ENCODE measurements at places on chromosomes 16 and 17.

GRCh38 chr17:34163646-34164045 lies 91.4 kb upstream of the CCL2 start:
- DNase-seq, result no peak

DNA sequence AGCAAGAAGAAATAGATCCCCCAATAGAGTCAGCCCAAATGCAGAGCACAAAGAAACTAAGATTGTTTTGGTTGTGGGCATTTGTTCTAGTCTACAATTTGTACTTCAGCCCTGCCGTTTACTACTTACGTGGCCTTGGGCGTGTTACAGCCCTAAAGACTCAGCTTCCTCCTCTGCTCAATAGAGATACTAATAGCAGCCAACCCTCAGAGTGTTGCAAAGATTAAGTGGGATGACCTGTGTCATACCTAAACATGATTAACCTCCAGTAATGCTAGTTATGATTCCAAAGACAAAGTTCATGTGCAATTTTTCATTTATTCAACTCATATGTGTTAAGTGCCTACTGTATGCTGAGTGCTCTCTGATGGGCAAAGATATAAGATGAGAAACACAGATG lies 43.1 kb downstream of the MAF start:
- DNase-seq, result no peak

GRCh38 chr17:49881054-49881402 lies 33.2 kb upstream of the TAC4 start:
- DNase-seq, result peak; percentile 32

GRCh38 chr16:81366316-81366932 lies 51.7 kb downstream of the GAN start:
- peak; percentile 10 for DNase-seq

DNA sequence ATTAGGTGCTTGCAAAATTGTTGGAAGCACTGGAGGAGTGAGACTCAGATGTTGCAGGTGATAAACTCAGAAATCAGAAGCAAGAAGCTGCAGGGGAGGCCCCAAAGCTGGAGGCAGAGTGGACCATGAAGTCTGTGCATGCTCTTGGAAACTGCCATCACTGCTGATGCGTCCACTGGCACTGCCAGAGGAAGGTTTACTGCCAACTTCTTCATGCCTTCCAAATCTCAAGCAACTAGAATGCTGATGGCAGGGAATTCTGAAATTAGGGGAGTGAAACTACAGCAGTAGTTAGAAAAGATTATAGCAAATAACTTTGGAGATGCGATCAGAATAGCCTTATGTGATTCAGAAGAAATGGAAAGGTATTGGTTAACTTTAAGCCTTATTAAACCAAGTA lies 277.1 kb upstream of the SDK2 start:
- DNase-seq, result no peak

- no peak for DNase-seq
Observed at GRCh38 chr17:67675481-67675880, 42.3 kb upstream of the NOL11 start.

DNA sequence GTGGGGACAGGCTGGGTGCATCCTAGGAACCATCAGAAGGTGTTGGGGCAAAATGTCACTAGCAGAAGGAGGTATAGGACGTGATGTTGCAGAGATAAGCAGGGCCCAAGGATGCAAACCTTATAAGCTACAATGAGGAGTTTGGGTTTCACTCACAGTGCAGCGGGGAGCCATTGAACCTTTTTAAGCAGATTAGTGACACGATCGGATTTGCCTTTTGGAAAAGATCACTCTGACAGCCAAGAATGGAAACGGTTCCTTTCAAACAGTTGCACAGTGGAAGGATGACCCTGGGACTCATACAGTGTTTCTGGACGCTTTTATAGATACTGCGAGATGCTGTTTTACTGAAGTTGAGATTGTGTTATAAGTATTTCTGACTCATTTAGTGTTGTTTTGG lies 131.8 kb upstream of the CACNG3 start:
- no peak for DNase-seq

- DNase-seq, result no peak
Observed at GRCh38 chr17:69423450-69423849, 9.0 kb downstream of the MAP2K6 start.

DNA sequence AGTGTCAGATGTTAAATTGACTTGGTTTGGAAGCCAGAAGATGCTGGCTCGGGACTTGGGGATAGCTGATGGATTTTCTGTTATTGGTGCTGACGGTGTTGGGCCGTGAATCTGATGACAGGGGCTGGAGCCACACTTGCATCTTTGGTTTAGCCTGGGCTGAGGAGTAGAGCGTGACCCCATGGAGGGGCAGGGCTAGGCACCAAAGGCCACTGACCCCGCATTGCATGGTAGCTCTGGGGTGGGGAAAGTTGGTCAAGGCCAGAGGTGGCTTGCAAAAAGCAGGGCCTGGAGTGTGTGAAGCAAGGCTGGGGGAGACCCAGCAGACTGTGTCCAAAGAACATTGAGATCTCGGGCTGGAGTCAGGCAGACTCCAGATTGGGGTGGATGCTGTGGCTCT lies 25.3 kb downstream of the WSCD1 start:
- no peak for DNase-seq

DNA sequence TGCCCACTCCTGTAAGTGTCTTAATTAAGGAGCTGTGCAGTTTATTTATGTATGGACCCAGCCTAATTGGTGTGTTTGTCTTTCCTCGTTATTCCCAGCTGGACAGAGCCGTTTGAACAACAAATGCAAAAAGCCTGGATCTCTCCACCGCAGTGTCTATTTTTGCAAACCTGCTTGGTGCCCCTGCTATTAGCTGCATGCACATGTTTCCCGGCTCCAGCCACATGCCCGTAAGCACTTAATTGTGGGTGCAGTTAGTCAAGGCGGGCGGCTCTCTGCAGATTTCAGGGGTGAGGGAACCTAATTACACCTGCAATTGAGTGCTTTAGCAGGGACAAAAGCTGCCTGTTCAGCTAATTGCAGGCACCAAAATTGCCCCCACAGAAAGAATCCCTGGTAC lies 74.0 kb upstream of the GSE1 start:
- no peak for DNase-seq

- no peak for DNase-seq
Observed at GRCh38 chr16:68364561-68364998, 53.8 kb downstream of the PRMT7 start.

- DNase-seq, result peak; percentile 68
Observed at GRCh38 chr17:64084086-64084939, 45.6 kb downstream of the ERN1 start.

GRCh38 chr17:32288615-32289014 lies 23.0 kb downstream of the RHBDL3 start:
- no peak for DNase-seq

- no peak for DNase-seq
Observed at GRCh38 chr17:12977008-12977751, 40.6 kb downstream of the ELAC2 start.

- DNase-seq, result no peak
Observed at GRCh38 chr17:39177256-39177655, 11.3 kb upstream of the ARL5C start.

- DNase-seq, result no peak
Observed at GRCh38 chr17:49210158-49211029, at the start of the genes ABI3 and GNGT2. Gene ABI3 (plus strand): TSS chr17:49210707. CDS start chr17:49210725, 18 bp downstream. Gene GNGT2 (minus strand): TSS chr17:49210574. CDS start chr17:49207422, 3,152 bp downstream.

GRCh38 chr17:2056206-2057174 lies 1.6 kb downstream of the HIC1 start:
- DNase-seq, result peak; percentile 43

- DNase-seq, result no peak
Observed at GRCh38 chr16:817001-817906, 16.7 kb upstream of the GNG13 start.

- DNase-seq, result peak; percentile 45
Observed at GRCh38 chr17:80034791-80035686, 633 bp downstream of the TBC1D16 start.

- DNase-seq, result no peak
Observed at GRCh38 chr17:4786516-4786915, 352 bp upstream of the VMO1 start.

- DNase-seq, result no peak
Observed at GRCh38 chr17:11742886-11743285, 144.6 kb downstream of the DNAH9 start.

GRCh38 chr16:12971241-12971640 lies 69.8 kb downstream of the SHISA9 start:
- peak; percentile 99 for DNase-seq

DNA sequence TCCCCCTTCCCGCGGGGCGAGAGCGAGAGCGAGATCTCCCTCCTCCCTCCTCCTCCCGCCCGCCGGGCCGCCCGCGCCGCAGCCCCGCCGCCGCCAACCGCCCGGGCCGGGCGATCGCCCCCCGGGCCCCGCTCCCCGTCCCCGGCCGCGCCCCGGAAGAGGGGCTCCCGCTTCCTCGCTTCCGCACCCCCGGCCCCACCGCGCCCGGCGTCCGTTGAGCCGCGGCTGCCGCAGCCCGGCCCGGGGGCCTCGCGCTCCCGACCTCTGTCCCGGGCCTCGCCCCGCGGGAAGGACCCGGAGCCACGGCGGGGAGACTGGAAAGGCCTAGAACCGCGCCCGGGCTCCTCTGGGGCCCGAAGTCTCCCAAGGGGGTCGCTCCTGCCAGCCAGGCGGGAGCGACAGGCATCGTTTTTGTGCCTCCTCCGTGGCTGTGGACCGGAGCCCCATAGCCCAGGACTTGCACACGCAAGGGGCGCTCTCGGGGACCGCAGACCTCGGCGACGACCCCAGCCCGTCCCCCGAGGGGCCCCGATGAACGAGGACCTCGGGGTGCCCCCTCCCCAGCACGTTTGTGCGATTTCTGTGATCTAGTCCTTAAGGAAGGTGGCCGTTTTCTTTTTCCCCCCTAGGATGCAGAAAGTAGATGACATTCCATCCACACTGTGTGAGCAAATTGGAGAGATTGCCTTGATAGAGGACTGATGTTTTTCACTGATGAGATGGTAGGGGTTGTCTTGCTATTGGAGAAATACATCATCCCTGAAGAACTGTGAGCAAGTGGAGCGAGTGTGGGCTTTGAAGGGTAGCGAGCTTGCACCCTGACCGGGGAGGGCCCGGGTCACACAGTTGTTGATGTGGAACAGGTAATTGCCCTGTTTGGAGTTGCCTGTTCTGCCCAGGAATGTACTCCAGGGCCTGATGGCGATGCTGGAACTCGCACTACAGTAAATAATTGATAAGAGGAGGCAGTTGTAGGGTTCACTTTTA lies 611 bp downstream of the BANP start:
- DNase-seq, result peak; percentile 9

GRCh38 chr17:66963521-66963908 lies 992 bp upstream of the CACNG4 start:
- no peak for DNase-seq

DNA sequence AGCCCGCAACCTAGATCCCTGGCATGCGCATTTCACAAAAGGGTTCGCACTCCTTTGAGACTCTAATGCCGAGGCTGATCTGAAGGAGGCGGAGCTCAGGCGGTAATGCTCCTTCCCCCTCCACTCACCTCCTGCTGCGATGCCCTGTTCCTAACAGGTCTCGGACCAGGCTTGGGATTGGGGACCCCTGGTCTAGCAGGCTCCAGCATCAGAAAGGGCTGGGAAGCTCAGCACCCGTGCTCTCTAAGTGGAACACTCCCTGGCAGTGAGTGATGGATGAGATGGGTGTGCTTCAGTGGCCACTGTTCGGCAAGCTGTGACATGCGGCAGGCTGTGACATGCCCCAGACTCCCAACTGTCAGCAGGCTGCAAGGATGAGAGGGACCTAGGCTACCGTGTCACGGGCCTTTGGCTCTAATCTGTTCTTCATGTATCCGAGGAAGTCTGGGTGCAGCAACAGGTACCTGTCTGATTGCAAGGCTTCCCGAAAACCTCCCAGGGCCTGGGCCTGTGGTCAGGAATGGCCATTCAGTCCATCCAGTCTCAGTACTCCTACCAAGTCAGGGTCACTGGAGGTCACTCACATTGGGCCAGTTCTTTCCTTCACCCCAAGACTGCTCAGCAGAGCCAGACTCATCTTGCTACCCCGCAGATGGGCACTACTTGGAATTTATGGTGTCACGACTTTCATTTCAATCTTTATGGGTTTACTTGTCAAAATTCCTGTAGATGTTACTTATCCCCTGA lies 1.3 kb upstream of the ST6GALNAC2 start:
- DNase-seq, result peak; percentile 99

DNA sequence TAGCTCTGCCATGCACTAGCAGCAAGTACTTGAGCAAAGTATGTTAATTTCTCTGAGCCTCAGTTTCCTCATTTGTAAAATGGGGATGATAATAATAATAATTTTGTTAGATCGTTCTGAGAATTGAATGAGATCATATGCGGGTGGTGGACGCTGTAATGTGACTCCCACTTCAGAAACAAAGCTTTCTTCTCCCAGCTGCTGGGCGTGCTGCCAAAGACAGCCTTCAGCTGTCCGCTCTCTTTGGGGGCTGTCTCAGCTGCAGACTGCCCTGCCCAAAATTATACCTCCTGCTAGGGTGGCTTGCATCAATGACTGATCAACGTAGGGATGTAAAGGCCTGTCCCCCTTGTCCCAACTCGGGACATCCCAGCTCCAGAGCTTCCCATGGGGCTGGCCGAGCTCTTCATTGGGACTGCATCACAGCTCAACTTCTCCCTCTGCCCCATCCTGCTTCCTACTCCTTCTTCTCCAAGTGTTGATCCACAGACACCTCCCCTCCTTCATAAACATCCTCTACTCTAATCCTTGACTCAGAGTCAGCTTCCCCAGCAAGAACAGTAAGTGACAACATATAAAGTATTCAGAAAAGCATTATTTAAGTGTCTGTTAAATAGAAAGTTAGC lies 30.7 kb upstream of the CDH5 start:
- DNase-seq, result peak; percentile 97

GRCh38 chr17:66527335-66527734 lies 224.9 kb downstream of the PRKCA start:
- no peak for DNase-seq

GRCh38 chr17:63996430-63997182 lies 1.5 kb upstream of the PRR29 start:
- DNase-seq, result no peak

GRCh38 chr17:75013092-75013559 lies 656 bp downstream of the MRPL58 start:
- no peak for DNase-seq

DNA sequence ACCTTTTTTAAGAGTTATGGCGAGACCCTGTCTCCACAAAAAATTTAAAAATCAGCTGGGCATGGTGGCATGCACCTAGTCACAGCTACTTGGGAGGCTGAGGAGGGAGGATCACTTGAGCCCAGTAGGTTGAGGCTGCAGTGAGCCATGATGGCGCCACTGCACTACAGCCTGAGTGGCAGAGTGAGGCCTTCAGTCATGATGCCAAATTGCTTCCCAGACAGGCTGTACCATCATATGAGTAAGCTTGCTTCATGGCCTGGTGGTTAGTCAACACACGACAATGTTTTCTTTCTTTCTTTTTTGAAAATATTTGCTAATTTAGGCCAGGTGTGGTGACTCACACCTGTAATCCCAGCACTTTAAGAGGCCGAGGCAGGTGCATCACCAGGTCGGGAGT lies 12.5 kb downstream of the NTAN1 start:
- DNase-seq, result no peak

- DNase-seq, result no peak
Observed at GRCh38 chr16:19095654-19096053, 18.1 kb upstream of the ITPRIPL2 start.
